ENCODE measurements at places on chromosomes 12 and 14.

DNA sequence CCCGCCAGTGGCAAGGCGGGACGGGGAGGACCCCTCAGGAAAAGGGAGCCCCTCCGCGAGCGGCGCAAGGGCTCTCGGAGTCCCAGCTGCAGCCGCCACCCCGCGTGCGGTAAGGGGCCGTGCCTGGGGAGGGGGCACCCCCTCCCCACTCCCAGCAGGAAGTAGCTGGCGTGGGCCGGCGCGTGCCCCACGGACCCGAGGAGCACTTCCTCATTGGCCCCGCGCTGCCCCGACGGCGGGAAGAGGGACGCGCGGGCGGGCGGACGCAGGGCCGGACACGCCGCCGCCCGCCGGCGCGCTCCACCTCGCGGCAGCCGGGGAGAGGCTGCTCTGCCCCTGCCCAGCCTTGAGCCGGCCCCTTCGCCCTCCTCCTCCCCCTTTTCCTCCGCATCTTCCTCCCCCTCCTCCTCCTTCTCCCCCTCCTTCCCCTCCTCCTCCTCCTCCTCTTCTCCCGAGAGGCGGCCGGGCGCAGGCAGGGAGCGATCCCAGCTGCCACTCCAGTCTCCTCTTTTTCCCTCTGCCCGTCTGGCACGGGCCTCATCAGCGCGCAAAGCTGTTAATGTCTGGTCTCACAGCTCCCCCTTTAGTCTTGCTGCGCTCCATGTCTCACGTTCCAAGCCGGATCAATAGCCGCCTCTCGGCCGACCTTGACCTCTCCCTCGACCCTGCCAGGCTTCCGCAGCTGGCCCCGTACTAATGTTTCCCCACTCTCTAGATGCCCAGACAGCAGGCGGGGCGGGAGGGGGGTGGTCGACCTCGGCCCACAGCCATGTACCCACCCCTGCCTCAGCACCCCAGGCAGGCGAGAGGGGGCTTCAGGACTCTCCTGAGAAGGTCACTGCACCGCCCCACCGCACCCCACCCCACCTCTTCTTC lies 2.6 kb upstream of the BCL11B start:
- peak; percentile 92 for DNase-seq

DNA sequence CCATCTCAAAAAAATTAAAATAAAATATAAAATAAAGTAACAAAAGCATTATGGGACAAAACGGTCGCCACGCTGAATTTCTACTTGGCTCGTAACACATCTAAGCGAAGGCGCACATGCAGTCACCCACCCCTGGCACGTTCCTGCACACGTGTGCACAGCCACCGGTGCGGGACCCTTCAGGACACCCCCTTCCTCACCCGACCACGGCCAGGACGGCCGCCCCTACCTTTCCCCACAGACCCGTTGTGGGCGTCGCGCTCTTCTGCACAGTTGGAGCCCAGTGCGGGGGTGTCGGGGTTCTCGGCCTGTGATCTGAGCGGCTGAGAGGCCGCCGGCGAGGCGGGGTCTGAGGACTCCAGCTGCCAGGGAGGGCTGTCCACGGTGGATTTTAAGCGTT lies 44.4 kb upstream of the GPR68 start:
- DNase-seq = no peak

DNA sequence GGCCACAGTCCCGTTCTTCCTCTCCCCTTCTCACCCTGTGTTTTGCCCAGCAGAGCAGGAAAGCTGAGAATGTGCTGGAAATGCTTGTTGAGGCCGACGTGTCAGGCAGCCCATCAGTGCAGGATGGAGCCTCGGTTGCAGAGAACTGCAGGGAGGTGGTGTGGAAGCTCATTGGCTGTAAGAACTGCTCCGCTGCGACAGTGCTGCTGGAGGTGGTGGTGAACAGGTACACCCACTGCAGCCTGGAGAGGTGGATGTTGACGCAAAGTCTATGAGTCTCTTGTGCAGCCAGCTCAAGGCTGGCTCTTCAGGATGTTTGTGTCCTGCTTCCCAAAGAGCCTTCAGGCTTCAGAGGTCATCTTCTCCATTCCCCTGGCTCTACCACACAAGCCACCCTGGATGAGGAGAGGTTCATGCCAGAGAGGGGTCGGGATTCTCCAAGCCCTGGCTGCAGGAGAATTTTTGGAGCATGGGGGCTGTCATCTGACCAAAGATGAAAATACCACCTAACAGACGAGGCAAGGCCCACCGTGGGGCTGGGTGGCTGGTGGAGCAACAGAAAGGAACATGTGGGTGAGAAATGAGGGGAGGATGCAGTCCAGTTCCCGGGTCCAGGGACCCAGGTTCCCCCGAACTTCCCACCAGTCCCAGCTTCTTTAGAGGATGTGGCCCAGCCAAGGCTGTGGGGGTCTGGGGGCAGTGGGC lies 174.1 kb upstream of the PRMT8 start:
- DNase-seq = no peak

DNA sequence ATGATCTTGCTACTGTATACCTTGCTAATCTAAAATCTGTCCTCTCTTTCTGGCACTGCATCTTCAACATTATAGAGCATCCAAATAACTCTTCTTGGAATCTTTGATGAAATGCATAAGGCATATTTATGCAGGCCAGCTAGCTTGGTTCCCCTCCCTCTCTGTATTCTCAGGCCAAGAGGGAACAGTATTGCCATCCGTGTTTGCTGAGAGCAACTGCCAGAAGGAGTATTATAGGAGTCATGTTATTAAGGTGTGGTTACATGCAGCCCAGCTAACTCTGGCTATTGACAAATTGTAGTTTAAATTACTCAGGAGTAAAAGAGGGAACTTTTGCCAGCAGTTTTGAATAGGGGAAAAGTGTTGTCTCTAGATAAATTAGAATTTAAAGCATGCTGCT lies 309.3 kb upstream of the E2F7 start:
- DNase-seq = no peak

DNA sequence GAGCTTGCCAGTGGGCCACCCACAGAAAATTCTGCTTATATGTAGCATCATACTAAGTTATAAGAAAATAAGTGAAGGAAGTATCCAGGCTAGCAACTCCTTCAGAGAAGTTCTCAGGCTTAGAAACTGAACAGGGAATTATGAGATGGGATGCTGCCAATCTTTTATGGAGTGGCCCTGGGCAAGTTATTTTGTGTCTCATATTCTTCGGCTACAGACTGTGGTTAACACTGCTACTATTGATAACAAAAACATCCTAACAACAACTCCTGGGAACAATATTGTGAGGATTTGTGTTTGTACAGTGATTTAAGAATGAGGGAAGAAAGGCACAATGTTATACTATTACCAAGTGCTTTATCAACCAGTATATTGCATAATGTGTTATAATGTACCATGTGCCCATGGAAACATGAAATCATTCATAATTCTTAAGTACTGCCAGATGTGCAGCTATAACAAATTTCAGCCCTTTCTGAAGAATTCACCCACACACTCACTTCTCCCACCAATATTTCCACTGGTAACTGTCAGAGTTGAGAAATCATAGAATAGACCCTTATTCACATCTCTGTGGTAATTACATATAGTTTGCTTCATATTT lies 113.3 kb upstream of the SOX5 start:
- DNase-seq = no peak

Measured in large intestine (tissue), 12 donors.